ENCODE measurements at places on chromosomes 2 and 18.

- no peak for DNase-seq
Measured at GRCh38 chr18:25935356-25935755, 155.1 kb downstream of the SS18 start.

DNA sequence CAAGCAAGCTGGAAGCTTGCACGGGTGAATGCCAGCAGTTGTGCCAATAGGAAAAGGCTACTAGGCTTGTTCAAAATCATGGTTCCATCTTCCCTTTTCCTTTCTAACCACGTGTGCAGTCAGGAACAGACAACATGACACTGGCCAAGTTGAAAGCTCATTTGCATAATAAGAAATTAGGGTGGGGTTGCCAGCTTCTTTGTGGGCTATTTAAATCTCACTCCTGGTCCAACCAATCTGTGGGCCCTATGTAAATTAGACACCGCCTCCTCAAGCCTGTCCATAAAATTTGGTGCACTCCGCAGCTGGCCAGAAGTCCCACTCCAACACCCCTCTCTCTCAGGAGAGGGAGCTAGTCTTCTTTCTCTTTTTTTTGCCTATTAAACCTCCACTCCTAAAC lies 1948.4 kb upstream of the PIK3C3 start:
- DNase-seq, result no peak

- no peak for DNase-seq
Measured at GRCh38 chr18:31651369-31651768, 33.0 kb downstream of the B4GALT6 start.

DNA sequence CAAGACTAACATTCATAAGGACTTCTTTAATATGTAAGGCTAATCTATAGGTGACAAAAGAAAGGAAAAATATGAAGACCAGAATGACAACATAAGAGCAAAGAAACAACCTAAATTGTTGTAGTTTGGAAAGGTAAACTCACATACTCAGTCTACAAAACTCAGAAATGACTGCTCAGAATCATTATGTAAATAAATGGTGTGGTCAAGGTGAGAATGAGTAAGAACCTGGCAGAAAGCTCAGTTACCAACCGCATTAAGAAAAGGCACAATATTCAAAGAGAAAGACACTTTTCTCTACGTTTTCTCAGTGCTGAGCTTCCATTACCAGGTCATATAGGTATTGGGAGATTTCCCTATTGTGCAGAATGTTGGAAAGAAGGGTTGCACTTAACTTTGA lies 15.8 kb downstream of the ATF2 start:
- no peak for DNase-seq

- DNase-seq, result no peak
Measured at GRCh38 chr2:15354596-15355366, 206.4 kb downstream of the NBAS start.

DNA sequence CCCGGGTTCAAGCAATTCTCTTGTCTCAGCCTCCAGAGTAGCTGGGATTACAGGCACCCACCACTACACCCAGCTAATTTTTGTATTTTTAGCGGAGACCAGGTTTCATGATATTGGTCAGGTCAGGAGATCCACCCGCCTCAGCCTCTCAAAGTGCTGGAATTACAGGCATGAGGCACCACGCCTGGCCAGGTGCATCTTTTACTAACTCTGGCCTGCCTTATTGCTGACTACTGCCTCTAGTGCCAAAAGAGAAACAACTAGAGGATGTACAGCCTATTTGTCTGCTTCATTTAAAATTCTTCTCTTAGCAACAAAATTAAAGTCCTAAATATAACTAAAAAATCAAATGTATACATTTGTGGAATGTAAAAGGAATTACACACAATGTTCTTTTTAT lies 115.4 kb downstream of the BMPR2 start:
- DNase-seq, result no peak

- no peak for DNase-seq
Measured at GRCh38 chr2:1047485-1047884, 96.8 kb downstream of the SNTG2 start.

- no peak for DNase-seq
Measured at GRCh38 chr2:43542285-43542933, 53.4 kb downstream of the THADA start.

GRCh38 chr2:85277416-85278158 lies 50.2 kb downstream of the TGOLN2 start:
- no peak for DNase-seq

GRCh38 chr2:113178891-113179290 lies 5.1 kb downstream of the PSD4 start:
- DNase-seq, result no peak

- DNase-seq, result no peak
Measured at GRCh38 chr18:48875314-48875941, 75.3 kb downstream of the SMAD7 start.

GRCh38 chr2:43462866-43463641 lies 132.8 kb downstream of the THADA start:
- DNase-seq, result no peak

DNA sequence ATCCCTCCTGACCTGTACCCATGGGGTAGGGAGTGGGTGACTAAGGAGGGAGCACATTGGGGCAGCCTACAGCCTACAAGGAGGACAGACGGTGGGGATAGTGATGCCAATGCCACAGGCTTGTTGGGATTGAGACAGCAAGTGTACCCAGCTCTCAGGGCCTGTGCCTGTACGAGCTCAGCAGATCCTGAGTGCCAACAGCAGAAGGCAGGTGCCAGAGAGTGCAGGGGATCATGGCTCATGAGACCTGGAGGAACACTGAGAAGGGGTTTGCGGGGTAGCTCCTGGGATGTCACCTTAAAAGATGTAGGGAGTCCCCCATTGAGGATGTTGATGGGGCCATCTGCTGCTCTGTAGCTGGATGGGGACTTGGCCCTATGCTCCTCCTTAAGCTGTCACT lies 10.3 kb upstream of the SNED1 start:
- no peak for DNase-seq

GRCh38 chr2:237889811-237890210 lies 30.4 kb downstream of the RAMP1 start:
- no peak for DNase-seq

DNA sequence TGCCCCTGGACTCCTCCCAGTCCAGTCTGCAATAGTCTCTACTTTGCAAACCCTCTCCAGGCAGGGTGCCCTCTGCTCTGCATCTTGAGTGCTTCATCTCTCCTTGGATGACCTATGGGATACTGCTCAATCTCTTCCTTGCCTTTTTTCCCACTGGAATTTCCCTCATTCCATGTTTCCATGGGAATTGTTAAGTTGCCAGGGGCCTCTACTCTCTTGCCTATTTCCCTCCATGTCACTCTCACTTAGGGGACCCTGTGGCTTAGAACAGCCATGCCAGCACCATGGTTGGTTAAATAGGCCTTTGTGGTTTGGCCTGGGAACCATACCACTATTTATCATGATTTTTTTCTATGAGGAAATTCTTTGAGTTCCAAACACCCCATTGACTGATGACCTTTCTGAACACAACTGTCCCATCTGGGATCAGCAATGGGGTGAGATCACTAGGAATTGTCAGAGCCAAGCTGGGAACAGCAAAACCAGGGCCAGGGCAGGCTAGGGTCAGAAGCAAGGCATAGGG lies 91.4 kb upstream of the RBMS1 start:
- no peak for DNase-seq

- no peak for DNase-seq
Measured at GRCh38 chr2:39234754-39235153, 9.0 kb downstream of the CDKL4 start.
